ENCODE measurements at places on chromosomes 1 and 21. TPM values are rescaled to one million over a fixed set of nuclear protein-coding genes. Genes with fewer than 3 reads are reported as not detected.

The MEX3A gene
- total RNA-seq = 31.0 TPM

The SPATA1 gene
- 1.8 TPM for total RNA-seq

The GCSAML gene
- total RNA-seq = not detected

- H3K4me3 ChIP-seq = no peak overlapping the region
- H3K36me3 ChIP-seq = no peaks in the 10 kb centered on the region
- H3K4me1 ChIP-seq = peaks cover 4% of the 10 kb centered on the region
- no peak for DNase-seq
These were observed 31.8 kb upstream of the PEX10 start for GRCh38 chr1:2444138-2444591.

GRCh38 chr1:161166669-161167548 lies 683 bp downstream of the PPOX start:
- no peaks in the 10 kb centered on the region for H3K27me3 ChIP-seq
- no peak for DNase-seq
- H3K4me3 ChIP-seq = peak overlapping the region; percentile 97
- peaks cover 13% of the 10 kb centered on the region for H3K36me3 ChIP-seq

- no peak for DNase-seq
- H3K4me3 ChIP-seq = no peak overlapping the region
- no peaks in the 10 kb centered on the region for H3K4me1 ChIP-seq
- no peaks in the 10 kb centered on the region for H3K36me3 ChIP-seq
These were observed 155.0 kb upstream of the BEND5 start for GRCh38 chr1:48931506-48932192.

DNA sequence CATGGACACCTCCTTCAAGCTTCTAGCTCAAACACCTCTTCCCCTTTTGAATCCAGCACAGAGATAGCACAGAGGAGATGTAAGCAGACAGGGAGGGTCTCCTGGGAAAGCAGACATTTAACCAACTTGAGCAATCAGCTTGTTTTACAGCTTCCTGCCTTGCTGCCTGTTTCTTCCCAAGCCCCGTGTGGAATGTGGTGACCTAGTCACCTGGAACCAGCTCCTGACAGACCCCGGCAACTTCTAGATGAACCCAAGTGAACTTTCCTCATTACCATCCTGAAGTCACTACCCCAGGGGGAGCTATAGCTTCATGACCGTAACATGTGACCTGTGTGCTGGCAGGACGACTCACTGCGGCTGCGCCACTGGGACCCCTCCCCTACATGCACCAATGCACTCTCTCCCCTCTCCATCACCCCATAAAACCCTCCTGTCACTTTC lies 24.1 kb upstream of the TTF2 start:
- H3K36me3 ChIP-seq = peaks cover 11% of the 10 kb centered on the region
- H3K4me1 ChIP-seq = peaks cover 38% of the 10 kb centered on the region
- H3K27ac ChIP-seq = no peak overlapping the region
- no peak overlapping the region for H3K4me3 ChIP-seq

- H3K27me3 ChIP-seq = no peaks in the 10 kb centered on the region
- no peaks in the 10 kb centered on the region for H3K4me1 ChIP-seq
- H3K4me3 ChIP-seq = no peak overlapping the region
- no peaks in the 10 kb centered on the region for H3K36me3 ChIP-seq
These were observed 369.5 kb upstream of the BRINP3 start for GRCh38 chr1:190847166-190847565.

The WNT3A gene
- total RNA-seq = 0.21 TPM
